ENCODE measurements at places on chromosomes 2 and 18.

DNA sequence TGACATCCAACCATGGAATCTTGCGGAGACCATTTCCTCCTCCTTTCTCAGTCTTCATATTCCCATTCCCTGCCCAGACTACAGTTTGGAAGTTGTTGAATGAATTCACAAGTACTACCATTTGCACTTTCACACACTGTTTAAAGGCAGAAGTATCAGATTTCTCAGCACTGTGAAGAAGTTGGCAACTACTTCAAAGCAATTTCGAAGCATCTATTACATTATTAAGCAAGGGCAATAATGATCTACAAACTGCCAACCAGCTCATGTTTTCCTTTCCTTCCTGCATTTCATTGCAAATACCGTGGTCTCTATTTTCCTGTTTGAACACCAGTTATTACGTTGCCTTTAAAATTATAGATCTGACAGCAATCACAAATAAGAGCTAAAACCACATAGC is 105.5 kb downstream of the IRS1 start:
- no peak for DNase-seq

GRCh38 chr18:65628390-65628789 is 122.4 kb upstream of the CDH7 start:
- no peak for DNase-seq

DNA sequence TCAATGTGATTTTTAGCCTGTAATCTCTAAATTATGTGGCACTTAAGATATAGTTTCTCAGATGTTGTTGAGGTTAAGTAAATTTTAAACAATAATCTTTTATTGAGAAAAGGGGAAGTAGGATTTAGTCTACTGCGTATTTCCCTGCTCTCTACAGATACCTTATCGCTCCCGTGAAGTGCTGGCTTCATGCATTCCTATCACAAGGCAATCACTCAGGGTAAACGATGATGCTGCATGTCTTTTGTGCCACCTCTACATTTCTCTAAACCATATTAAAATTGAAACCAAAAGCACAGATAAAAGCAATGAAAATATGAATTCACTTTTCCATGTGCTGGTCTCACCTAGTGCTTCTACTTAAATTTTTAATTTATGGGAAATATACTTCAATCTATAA is 14.4 kb upstream of the RPE start:
- no peak for DNase-seq

DNA sequence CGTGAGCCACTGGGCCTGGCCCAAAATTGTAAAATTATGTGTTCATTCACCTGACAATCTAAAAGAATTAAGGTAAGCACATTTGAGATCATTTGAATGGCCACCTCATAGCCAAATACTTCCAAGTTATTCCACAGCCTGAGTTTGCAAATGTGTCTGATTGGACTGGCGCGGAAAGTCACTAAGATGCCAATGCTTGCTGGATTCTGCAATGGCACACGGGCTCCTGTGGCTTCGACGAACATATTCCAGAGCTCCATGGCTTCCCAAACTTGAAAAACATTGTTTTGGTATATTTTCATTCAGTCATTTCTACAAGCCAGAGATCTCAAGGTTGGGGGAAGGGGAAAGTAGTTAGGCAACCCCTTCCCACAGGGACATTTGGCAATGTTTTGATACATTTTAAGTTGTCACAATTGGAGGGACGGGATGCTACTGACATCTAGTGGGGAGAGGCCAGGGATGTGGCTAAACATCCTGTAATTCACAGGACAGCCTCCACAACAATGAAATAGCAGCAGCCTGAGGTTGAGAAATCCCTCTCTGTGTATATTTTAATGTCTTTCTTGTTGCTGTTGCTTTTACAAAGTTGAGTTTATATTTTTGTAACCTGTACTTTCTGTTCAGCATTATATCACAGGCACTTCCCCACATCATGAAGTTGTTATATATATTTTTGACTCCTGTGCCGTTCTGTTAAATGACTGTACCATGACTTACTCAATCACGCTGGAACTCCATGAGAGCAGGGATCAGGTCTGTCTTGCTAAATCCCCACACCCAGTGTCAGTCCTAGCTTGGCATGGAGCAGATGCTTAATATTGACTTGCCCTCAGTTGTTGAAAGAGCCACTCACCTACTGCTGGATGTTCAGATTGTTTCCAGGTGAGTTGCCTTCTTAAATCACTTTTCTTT is 56.9 kb downstream of the COL4A4 start:
- peak; percentile 5 for DNase-seq

- no peak for DNase-seq
Measured at GRCh38 chr2:72990695-72991438, 73.5 kb downstream of the EMX1 start.

- no peak for DNase-seq
Measured at GRCh38 chr2:21730141-21730540, 606.4 kb downstream of the TDRD15 start.

- no peak for DNase-seq
Measured at GRCh38 chr2:238155761-238156694, 2.7 kb upstream of the ERFE start.

DNA sequence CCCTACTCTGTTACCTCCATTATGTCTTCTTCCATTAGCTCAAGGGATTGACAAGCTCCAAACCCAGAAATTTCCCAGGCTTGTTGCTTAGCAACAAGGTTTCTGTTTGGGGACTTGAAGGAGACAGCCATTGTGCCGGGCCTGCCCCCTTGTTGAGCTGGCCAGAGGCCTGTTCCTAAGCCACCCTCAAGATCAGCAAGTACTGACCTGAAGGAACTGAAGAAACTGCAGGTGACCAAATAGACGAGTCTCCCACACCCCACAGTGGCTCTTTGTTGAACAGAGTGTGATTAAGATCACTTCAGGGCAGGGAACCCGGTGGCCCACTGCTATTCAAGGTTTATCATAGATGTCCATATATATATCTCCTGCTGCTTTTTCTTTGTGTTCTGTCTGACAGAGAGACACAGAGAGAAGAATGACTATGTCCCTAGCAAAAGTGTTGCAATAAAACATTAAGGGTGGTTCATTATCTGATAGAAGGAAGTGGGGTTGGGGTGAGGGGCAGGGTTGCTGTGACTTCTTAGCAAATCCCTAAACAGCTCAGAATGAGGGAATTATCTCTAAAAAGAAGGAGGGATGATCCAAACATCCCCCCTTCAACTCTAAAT is 69.2 kb downstream of the RNF144A start:
- DNase-seq: no peak

GRCh38 chr2:222919841-222920526 is 59.1 kb downstream of the ACSL3 start:
- DNase-seq: no peak

DNA sequence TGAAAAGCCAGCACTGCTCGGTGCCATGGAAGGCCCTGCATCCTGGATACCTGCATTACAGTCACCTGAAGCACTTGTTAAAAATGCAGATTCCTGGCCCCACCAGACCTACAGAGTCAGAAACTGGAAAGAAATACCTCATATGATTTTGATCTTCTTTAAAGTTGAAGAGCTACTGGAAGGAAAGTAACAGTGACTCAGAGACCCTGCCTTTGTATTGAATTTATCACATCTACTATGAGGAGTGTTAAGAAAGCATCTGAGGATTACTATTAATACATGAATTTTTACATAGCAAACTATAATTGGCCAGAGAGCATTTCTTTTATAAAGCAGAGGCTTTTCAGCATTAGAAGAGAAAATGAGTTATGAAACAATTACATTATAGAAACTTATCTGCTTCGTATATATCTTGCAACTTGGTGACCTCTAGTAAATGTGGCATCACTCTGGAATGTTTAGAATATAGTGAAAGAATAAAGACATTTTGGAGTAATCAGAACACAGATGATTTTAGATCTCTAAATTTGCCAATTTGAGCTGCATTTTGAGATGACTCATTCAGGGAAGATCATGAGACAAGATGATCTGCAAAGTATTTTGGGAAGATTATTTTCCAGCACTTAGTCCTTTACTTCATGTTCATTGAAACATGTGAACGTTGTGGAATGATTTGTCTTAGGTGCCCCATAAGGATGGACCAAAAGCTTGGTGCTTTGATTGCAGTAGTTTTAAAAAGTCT is 12.2 kb downstream of the PTPRM start:
- DNase-seq: no peak

DNA sequence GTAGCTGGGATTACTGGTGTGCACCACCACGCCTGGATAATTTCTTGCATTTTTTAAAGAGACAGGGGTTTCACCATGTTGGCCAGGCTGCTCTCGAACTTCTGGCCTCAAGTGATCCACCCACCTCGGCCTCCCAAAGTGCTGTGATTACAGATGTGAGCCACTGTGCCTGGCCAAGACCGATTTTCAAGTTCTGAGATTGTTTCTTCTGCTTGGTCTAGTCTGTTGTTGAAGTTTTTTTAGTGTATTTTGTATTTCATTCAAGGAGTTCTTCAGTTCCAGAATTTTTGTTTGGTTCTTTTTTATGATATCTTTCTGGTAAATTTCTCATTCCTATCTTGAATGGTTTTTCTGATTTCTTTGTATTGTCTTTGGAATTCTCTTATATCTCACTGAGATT is 96.4 kb downstream of the ANKRD12 start:
- no peak for DNase-seq

DNA sequence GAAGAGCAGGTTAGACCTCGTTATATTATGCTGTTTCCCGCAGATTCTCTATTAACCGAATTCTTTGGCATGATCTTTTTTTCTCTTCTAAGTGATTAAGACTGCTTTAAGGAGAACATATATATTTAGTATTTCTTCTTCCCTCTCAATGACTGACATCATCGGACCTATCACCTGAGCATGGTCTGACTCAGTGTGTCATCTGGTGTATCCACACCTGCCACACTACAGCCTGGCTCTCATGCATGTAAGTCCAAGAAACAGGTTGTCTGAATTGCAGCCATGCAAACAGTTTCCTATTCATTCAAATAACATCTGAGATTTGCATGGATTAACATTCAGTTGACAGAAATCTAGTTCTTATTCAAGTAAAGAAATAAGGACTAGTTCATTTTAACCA is 55.1 kb upstream of the CWC22 start:
- no peak for DNase-seq

DNA sequence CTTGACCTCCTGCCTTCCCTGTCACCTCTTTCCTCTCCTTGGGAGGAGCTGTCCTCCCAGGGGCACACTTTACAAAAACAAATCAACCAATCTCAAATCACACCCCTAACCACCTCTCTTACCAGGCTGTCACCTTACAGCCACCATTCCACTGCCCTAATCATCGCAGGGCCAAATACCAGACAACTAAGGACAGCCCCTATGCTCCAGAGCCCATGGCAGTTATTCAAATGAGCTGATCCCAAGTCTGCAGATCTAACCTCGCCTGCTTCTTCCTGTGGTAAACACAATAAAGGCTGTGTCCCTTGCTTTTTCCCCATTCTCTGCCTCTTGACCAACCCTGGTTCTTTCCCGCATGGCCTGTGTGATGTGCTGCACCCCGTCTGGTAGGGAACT is 154.2 kb upstream of the CNTNAP5 start:
- DNase-seq: no peak

DNA sequence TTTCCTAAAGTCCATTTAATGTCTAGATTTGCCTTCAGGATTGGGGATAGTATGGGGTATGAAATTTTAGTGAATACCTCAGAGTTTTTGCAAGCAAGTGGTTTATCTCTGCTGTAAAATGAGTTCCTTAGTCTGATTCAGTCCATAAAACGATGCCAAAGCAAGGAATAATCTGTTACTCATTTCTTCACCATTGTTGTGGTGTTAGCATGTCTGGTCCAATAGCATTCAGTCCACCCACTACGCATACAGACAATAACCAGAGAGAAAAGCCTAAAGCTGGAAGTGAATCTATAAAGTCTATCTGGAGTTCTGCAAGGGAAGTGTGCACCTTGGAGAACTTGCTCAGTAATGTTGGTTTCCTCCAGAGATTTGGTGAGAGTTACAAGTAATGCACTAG is 12.9 kb upstream of the DPP4 start:
- DNase-seq: no peak

- DNase-seq: no peak
Measured at GRCh38 chr2:62539606-62540407, 33.8 kb upstream of the TMEM17 start.

DNA sequence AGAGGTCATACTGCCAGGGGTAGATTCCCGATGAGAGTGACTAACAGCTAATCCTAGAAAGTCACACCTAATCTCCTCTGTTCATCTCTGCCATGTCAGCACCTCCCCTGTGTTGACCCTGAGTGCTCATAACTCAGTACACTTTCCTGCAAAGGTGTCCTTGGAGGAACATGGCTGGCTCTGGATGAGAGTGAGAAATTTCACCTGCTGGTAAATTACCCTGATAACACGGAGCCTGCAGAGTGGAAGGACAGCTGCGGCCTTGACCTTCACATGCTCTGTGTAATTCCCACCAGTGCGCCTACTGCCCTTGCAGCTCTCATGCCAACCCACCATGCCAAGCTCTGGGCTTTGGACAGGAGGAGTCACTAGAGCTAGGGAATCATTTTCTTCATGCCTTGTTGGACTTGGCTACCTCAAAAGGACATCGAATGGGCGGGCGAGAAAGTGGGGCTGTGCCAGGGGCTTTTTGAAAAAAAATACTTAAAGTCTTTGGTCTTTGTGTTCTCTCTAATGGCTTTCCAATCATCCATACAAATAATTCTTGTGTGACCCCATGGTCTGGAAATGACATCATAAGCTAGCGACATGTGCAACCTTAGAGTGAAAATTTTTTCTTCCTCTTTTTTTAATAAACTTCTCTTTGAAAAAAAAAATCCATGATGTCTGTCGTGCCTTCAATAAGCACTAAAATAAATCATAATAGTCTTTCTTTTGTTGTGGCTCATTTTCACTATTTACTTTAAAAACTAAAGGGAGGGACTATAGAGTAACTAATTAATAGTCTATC is 319.9 kb downstream of the MYCN start:
- DNase-seq: no peak

DNA sequence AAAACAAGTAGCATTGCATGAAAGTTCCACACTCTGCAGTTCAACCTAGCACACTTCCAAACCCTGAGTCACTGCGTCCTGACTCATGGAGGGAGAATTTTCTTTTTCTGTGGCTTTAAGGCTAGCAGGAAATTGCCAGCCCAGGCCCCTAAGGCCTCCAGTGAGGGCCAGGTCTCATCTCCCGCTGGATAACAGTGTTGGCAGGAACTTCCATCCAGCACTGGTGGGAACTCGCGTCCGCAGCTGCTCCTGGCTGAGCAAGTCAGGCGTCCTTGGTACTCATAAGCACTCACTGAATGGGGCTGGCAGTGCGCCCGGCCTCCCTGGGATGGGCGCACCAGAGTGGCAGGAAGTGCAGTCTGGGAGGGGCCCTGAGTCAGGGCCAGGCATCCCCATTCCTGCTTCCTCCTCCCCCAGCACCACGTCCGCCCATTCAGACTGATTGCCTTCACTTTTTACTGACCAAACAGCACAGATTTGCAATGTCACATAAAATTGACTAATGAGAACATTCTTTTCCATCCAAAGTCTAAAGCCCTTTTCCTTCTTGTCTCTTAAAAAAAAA is 14.3 kb downstream of the MALL start:
- no peak for DNase-seq

Data from stimulated activated CD4-positive, alpha-beta T cell treated with anti-CD3 and anti-CD28 coated beads, Interleukin-1b, Interleukin-23, amount 100 ng/mL, for 1 hour (primary cell).